ENCODE measurements at places on chromosomes 3 and 15.

- DNase-seq: no peak
Observed at GRCh38 chr3:100103558-100104441, 10.5 kb downstream of the FILIP1L start.

- no peak for DNase-seq
Observed at GRCh38 chr3:70564552-70564951, 252.1 kb upstream of the MDFIC2 start.

DNA sequence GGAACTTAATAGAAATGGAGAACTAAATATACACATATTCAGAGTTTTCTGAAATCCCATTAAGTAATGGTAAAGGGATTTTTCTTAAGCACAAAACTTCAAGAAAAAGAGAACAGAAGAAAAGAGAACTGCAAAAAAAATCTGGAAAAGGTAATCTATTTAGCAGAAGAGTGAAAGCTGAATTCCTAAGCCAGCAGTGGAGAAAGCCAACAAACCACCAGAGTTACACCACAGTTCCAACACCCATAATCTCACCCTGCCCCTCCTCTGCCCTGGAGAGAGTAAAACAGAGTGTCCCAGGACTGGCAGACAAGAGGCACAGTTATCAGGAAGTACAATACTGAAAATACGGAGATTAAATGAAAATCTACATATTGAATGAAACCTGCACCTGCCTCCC is 29.4 kb downstream of the TP53BP1 start:
- DNase-seq: no peak

DNA sequence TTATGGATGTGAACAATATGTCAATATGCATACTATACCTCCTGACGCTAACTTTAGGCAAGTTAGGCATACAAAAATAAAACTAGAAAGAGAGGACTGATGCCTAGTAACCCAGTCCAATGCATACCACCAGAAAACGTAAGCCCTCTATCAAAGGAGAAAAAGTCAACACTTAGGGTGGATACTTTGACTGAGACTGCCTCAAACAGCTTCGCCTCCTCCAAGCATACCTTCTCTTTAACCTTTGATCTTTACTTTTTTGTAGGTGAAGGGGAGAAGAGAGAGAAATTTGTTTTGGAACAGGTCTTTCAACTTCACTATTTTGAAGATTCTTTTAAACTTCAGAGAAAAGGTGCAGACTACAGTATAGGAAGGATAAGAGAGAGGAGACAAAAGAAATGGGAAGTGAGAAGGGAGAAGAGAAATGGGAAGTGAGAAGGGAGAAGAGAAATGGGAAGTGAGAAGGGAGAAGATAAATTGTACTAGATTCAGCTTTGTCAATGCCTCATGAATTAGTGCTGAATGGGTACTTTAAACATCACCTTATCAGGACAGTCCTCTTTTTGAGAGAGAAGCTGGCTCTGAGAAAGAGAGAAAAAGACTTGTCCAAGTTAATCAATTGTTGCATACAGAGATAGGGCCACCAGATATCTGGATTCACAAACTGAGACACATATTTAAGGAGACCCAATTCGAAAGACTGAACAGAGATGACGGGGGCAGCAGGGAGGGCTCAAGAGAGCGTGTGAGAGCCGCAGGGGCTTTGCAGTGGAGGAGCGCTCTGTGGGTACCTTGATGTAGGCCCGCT is 1.0 kb downstream of the P3H2 start:
- no peak for DNase-seq

- no peak for DNase-seq
Observed at GRCh38 chr15:100050877-100051786, 290.6 kb downstream of the ADAMTS17 start.
